ENCODE measurements at places on chromosomes 4 and X. TPM values are rescaled to one million over a fixed set of nuclear protein-coding genes. Genes with fewer than 3 reads are reported as not detected.

The PCSK1N gene
- total RNA-seq: 2.8 TPM

The CXCL9 gene
- 0.10 TPM for total RNA-seq

The BEX5 gene
- total RNA-seq: 8.4 TPM

The DDX53 gene
- total RNA-seq: not detected

The FGFBP1 gene
- not detected for total RNA-seq

The TACC3 gene
- 201 TPM for total RNA-seq

The TLR3 gene
- total RNA-seq: 0.10 TPM

GRCh38 chrX:151901826-151902225, 10.9 kb upstream of the MAGEA4 start:
- H3K36me3 ChIP-seq: no peaks in the 10 kb centered on the region
- H3K4me3 ChIP-seq: no peak overlapping the region
- H3K27ac ChIP-seq: no peak overlapping the region
- no peak for DNase-seq
- no peaks in the 10 kb centered on the region for H3K27me3 ChIP-seq
- no peaks in the 10 kb centered on the region for H3K4me1 ChIP-seq

- H3K27ac ChIP-seq: no peak overlapping the region
- no peaks in the 10 kb centered on the region for H3K36me3 ChIP-seq
- no peaks in the 10 kb centered on the region for H3K4me1 ChIP-seq
- no peak overlapping the region for H3K4me3 ChIP-seq
Observed at GRCh38 chrX:143988356-143988755, 104.5 kb downstream of the UBE2NL start.

DNA sequence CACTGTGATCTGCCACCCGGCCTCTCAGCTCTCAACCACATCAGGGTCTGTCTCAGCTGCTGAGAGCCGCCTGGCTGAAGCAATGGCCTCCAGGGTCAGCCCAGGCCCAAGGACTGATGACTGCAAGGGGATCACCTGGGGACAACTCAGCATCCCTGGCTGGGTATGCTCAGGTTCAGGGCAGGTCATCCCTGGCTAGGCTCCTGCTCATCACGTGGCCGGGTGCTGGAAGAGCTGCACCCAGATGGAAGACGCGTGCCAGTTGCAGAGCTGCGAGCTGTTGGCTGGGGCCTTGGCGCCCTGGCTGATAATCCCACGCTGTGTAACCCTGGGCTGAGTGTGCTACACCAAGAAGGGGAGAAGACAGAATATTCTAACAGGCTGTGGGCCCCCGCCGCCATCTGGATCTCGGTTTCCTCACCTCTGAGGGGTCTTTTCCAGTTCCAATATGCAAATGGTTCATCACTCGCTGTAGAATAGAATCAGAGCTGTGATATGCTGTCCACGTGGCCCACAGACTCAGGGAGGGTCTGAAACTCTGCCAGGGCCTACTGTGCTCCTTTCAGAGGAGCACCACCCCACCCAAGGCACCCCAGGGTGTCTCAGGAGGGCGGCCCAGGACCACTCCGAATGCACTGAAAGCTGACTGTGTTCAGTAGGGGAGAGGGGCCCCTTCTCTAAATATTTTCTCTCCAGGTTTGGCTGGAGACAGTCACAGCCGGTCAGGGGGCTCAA, 338.8 kb downstream of the BCOR start:
- H3K27me3 ChIP-seq: no peaks in the 10 kb centered on the region
- peaks cover 12% of the 10 kb centered on the region for H3K4me1 ChIP-seq
- H3K4me3 ChIP-seq: no peak overlapping the region
- no peaks in the 10 kb centered on the region for H3K36me3 ChIP-seq
- H3K27ac ChIP-seq: no peak overlapping the region
- no peak for DNase-seq

- no peak overlapping the region for H3K27ac ChIP-seq
- H3K27me3 ChIP-seq: no peaks in the 10 kb centered on the region
- H3K36me3 ChIP-seq: no peaks in the 10 kb centered on the region
Observed at GRCh38 chr4:21901281-21901680, 47.3 kb downstream of the KCNIP4 start.

- H3K36me3 ChIP-seq: no peaks in the 10 kb centered on the region
- no peak overlapping the region for H3K4me3 ChIP-seq
- DNase-seq: no peak
- peaks cover 7% of the 10 kb centered on the region for H3K4me1 ChIP-seq
Observed at GRCh38 chrX:132271311-132271778, 52.1 kb upstream of the RAP2C start.

DNA sequence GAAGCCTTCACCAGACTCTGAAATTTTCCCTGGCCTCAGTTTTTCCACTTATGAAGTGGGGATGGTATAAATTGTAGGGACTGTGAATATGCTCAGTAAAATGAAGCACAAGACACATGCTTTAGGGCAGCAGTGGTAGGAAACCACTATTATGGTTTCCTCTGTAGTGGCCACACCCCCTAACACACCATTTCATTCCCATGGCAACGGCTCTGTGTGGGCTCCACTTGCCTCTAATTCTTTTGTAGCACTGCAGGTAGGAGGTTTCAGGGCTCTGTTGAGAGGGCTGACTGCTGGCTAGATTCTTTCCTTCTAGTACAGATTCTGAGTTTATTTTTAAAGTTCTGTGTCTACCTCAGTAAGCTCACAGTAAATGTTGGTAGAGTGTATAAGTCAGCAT, 3.5 kb upstream of the VMA21 start:
- peak overlapping the region; percentile 51 for H3K27ac ChIP-seq
- peaks cover 30% of the 10 kb centered on the region for H3K4me1 ChIP-seq
- no peaks in the 10 kb centered on the region for H3K27me3 ChIP-seq
- DNase-seq: peak; percentile 62
- no peak overlapping the region for H3K4me3 ChIP-seq
- H3K36me3 ChIP-seq: peaks cover 4% of the 10 kb centered on the region

GRCh38 chr4:10253765-10254164, 137.2 kb upstream of the WDR1 start:
- H3K36me3 ChIP-seq: no peaks in the 10 kb centered on the region
- no peak overlapping the region for H3K27ac ChIP-seq
- H3K4me1 ChIP-seq: no peaks in the 10 kb centered on the region
- no peak for DNase-seq
- H3K4me3 ChIP-seq: no peak overlapping the region

Data from activated CD4-positive, alpha-beta memory T cell treated with anti-CD3 and anti-CD28 coated beads for 36 hours (primary cell).